ENCODE measurements at places on chromosomes 13 and 19.

DNA sequence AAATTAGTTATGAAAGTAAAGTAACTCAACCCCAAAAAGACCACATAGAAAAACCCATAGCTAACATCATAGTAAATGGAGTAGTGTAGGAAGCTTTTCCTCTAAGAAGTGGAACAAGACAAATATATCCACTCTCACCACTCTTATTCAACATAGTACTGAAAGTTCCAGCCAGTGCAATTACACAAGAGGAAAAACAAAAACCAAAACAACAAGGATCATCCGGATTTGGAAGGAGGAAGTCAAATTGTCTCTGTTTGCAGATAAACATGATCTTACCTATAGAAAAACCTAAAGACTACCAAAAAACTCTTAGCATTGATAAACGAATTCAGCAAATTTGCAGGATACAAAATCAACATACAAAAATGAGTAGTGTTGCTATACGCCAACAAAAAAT, 8.5 kb upstream of the SIGLEC8 start:
- DNase-seq = no peak

GRCh38 chr13:66353664-66354063, 876.5 kb downstream of the PCDH9 start:
- no peak for DNase-seq

DNA sequence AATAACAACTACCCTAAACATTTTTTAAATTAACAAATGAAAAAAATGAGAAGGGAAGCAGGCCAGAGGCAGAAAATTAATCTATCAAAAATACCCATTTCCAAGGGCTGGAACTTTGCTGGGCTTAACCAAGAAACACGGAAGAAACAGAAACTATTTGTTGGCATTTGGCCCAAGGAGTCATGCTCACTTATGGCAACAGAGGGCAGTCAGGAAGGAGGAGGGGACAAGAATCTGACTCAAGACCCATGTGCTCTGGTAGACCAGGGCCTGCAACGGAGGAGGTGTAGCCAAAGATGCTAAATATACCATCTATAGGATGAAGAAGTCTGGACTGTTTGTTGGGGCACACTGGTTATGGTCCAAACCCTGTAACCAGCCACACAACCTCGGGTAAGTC, 496.7 kb downstream of the COG6 start:
- DNase-seq = no peak

GRCh38 chr13:30585748-30586262, 31.9 kb upstream of the USPL1 start:
- no peak for DNase-seq

DNA sequence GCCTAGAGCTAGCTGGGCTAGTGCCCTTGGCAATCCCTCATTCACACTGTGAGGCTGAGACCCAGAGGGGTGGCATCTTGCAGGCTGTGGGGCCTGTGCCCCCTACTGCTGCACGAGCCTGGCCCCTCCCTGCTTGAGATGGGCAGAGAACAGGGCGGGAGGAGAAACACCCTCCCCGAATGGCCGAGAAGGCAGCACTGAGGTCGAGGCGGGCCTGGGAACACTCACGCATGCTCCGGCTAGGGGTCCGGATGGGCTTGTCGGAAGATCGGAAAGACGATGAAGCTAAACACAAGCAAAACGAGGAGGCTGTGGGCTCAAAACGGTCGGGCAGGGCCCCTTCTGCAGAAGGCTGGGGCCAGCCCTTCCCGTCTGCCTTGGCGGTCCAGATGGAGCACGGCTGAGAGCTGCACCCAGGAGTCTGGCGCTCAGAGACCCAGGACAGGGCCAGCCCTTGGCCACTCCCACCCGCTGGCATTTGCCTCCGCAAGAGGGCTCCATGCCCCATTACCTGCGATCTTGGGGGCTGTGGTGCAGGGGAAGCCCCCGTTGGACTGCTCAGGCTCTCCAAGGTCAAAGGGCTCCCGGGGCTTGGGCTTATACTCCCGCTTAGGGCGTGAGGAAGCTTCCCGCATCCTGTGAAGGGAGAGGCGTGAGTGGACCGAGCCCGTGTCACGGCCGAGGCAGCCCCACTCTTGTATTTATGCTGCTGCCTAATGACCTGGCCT, 18.9 kb downstream of the MPND start:
- DNase-seq = no peak

GRCh38 chr19:1780272-1780958, 27.1 kb downstream of the ONECUT3 start:
- DNase-seq = no peak

DNA sequence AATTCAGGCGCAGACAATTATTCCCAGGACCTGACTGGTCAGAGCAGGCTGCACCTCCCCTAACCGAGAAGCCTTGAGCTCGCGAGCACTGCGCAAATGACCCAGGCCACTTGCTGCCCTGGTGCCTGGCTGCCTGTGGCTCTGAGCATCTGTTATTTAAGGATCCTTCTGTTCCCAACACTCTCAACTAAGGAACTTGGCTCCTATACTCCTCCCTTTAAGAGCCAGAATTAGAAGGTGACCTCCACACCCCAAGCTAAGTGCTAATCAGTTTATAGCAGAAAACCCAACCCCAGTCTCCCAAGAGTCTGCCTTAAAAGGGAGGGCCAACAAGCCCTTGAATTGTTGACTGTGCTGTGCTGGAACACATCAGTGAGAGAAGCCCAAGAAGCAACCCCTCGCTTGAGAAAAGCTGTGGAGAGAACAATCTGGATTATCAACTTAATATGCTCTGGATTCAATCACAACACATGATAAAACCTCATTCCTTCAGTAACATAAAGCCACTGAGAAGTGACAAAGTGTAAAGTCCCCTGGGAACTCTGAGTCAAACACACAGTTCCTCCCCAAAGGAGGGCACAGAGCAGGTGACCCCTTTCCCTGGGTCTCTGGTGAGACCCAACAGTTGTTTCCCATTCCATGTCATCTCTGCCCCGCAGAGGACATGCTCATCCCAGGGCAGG, 14.6 kb downstream of the AKAP8L start:
- DNase-seq = no peak

- no peak for DNase-seq
Observed at GRCh38 chr19:5050905-5051304, 82.0 kb downstream of the KDM4B start.

- DNase-seq = no peak
Observed at GRCh38 chr19:32202244-32202643, 143.2 kb upstream of the ZNF507 start.

All from NCI-H460 (cell line).